Lung (tissue), 17 donors: ENCODE measurements at places on chromosomes 5 and 9. TPM values are rescaled to one million over a fixed set of nuclear protein-coding genes. Genes with fewer than 3 reads are reported as not detected.

- DNase-seq = peak; percentile 79
Observed at GRCh38 chr9:111597852-111598732, 1.4 kb downstream of the PTGR1 start.

DNA sequence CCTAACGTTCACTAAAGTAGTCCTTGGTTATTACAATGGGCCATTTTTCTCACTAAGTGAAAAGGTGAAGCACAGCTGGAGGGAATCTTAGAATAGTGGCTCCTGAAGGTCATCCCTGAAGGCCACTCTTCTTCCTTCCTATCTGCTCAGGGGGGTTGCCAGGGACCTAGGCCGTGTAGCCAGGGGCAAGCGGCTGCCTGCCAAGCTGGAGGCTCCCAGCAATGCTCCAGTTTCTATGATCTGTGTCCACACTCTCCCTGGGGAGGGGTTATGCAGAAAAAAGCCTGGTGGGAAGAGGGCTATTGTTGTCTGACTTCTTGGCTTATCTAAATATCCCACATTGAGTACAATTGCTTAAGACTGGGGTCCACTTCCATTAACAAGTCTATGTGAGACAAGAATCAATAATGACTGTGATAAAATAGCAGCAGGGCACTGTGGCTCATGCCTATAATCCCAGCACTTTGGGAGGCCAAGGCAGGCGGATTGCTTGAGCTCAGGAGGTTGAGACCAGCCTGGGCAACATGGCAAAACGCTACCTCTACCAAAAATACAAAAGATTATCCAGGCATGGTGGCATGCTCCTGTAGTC, 3.8 kb downstream of the NMRK1 start:
- DNase-seq = no peak

GRCh38 chr9:19026375-19026774, 6.6 kb downstream of the SAXO1 start:
- no peak for DNase-seq

The PCDHA4 gene
- 2.9 TPM for total RNA-seq

DNA sequence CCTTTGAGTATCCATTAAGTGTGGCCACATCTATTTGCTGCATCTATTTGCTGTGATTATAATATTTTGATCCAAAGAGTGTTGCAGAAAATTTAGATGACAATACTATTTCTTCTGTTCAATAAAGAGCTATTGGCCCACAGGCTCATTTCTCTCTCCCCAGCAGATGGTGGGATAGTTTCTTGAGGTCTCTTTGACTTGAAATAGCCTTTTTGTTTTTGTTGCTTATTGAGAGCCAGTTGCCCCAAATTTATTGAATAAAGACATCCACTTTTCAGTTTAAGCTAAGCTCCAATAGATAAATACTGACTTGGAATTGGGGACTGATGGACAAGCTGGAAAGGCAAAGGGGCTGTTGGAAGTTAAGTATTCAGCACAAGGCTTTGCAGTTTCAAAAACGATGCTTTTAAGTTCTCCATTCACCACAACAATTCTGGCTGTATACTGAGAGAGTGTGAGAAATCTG, 290.1 kb upstream of the MPDZ start:
- no peak for DNase-seq

The RC3H2 gene
- total RNA-seq = 60.2 TPM

- no peak for DNase-seq
Observed at GRCh38 chr9:96204853-96205252, 97.1 kb downstream of the HSD17B3 start.

DNA sequence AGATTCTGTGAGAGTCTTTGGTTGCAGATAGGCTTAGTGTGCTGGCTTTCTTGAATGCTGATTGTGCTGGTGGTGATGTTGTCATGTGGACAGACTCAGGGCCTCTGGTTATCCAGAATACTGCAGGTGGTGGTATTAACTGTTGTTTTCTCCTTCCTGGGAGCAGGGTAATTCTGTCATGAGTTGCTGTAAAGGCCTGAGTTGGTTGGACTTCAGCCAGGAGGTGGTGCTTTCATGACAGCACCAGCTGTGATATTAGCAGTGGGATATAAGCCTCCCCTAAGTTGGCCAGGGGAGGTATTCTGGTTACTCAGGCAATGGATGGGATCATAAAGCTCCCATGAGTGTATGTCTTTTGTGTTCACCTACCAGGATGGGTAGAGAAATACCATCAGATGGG, 16.4 kb upstream of the RNF180 start:
- peak; percentile 35 for DNase-seq

DNA sequence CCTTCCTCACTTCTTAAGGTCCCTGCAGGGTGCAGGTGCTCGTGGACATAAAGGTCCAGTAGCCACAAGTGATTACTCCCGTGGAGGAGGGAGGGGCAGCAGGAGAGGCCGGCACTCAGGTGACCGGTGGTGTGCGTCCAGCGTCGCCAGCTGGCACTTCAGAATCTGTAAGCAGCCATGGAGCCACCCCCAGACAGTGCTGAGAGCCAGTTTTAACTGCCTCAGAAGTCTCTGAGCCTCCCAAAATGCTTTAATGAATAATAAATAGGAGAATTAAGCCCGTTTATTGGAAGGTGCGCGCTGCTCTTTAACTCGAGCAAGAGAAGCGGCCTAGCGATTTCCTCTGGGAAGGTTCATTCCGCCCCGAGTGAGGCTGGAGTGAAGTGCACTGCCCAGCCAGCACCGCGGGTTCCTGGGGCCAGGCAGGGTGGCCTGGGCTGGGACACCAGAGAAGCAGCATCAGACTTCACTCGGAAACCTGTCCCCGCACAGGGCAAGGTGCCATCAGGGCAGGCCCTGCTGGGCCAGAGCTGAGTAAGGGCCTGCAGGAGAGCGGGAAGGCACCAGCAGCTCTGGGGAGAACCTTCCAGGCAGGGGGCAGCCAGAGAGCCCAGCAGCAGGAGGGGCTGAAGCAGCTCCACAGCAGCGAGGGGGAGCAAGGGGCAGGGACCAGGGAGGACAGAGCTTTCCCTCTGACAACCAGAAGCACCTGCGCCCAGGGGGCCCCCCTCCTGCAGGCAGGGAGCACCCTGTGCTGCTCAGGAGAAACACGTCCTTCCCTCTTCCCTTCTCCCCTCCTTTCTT, 61.2 kb downstream of the VAV2 start:
- no peak for DNase-seq
